ENCODE measurements at places on chromosomes 4 and X.

DNA sequence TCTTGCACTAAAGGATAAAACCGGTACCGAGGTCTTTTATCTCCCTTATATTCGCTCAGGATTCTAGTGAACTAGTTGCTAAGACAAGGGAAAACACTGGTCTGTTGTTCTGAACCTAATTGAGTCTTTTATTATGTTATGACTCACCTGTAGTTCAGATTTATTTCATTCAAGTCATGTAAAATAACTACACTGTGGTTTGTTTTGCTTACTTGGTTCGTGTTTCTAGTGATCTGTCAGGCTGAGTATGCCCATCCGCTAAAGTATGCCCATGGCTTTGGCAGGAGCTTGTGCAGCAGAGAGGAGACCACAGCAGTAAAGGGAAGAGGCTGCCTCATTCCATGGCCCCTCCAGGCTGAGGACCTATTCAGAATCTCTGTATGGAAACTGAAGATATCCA is 126.1 kb downstream of the AFF1 start:
- DNase-seq, result no peak

DNA sequence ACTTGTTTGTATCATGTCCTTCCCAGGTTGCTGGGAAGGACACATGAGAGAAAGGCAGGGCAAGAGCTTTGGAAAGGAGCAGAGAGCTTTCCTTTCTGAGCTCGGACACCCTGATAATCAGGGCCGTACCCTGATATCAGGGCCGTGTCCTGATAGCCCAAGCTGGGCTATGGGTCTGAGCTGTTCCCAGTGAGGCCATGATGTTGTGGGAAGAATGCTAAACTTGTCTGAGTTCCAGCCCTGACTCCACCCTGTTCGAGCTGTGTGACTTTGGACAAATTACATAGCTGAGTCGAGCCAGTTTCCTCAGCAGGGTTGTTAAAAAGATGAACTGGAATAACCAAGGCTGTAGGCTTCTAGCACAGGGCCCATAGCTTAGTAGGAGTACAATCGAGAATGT is 3.3 kb upstream of the CXCR3 start:
- DNase-seq, result no peak

GRCh38 chr4:79757600-79757999 is 315.4 kb downstream of the ANTXR2 start:
- no peak for DNase-seq

- DNase-seq, result no peak
Measured at GRCh38 chr4:173990869-173991210, 292.6 kb downstream of the FBXO8 start.

DNA sequence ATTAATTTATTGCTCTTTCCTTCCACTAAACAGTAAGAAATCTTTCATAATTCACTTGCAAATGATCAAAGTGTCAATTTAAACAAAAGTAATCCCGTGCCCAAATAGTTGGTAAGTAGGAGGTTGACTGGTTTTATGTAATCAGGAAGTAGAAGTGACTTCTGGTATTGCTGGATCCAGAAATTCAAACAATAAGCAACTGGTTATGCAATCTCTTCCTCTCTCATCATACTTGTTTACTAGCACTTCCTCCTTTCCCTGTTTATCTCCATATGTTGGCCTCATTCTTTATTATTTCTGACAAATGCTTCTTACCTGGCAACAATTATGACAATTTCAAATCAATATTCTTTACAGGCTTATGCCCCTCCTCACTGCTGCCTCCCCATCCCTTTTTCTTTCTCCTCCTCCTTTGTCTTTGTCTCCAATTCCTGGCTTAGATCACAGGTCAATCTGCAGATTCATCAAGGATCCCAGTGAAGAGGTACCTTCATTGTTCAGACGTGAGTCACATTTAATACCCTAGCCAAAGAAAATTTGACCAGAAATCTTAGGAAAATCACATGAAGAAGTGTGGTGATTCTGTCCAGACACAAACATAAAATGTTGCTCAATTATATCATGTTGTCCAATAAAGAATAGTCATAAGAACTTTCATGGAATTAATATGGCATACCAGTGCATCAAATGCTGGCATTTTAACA is 323.2 kb upstream of the PCDH7 start:
- DNase-seq, result no peak

- no peak for DNase-seq
Measured at GRCh38 chr4:139528377-139529005, 27.5 kb downstream of the SETD7 start.

- DNase-seq, result no peak
Measured at GRCh38 chr4:169160825-169161224, 109.9 kb downstream of the SH3RF1 start.

DNA sequence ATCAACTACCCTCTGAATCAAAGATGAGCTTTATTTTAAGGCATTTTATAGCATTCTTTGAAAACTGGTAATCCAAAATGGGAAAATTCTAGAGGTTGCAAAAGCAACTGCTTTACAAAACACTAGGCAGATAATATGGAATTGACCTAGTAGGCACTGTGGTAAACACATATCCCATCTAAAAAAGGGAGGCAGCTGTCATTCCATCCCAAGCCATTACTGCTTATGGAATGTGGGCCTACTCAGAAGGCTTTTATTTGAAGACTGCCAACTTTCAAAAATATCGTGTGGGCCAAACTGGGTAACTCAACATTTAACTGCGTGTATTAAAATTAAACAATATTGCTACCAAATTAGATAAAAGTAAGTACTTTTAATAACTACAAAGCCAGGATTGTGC is 19.3 kb downstream of the UBE2D3 start:
- DNase-seq, result no peak

DNA sequence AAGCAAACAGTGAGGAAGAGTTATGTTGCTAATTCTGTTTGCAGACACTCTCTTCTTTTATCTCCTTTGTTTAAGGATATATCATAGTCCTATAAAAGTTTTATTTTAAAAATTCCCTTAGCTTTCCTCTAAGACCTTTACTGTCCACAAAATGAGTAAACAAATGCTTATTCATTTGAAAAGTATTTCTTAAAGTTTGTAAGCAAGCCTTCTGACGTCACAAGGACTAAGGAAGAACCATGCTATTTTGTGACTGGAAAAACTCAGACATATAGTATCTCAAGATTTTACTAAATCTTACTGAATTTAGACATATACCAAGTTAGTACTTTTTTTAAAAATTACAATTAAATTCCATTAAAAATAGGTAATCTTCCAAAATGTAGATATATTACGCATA is 5.2 kb upstream of the RBMXL3 start:
- DNase-seq, result no peak

GRCh38 chr4:39754309-39754708 is 56.4 kb downstream of the UBE2K start:
- DNase-seq, result no peak

- no peak for DNase-seq
Measured at GRCh38 chr4:184288451-184289178, 70.9 kb upstream of the ENPP6 start.

GRCh38 chr4:3483471-3483921 is 20.4 kb downstream of the DOK7 start:
- DNase-seq, result no peak

DNA sequence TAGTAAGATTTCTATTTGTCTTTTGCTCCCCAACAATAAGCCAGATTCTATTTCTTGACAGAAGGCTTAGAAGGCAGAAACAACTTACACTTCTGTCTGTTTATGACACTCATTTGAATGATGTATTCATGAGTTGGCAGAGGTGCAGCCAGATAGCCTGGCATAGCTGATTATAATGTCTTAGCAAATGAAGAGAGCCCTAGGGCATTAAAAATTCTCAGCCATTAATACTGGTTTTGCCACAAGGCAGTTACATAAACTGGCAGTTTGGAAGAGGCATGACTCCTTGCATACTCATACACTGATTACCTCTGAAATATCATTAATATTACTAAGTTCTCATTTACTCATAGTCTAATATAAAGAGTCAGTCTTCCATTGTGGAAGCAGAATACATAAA is 728.5 kb upstream of the NDST4 start:
- no peak for DNase-seq

- DNase-seq, result no peak
Measured at GRCh38 chrX:48663241-48663640, 20.4 kb upstream of the WAS start.

DNA sequence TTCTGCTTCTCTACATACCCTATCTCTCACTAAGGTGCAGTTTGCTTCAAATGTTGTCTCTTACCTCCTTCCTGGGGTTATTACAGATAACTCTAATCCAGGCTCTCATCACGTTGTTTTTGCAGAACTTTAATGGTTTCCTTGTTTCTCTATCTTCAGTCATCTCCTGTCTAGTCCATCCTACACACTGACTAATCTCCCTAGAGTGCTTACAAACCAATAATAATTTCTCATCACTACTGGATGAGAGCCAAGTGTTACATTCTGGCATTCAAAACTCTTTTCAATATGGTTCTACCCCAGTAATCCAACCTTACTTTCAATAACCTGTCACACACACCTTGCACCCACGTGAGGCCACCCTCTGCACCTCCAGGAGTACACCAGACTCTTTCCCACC is 86.1 kb downstream of the SYNPO2 start:
- DNase-seq, result no peak

GRCh38 chr4:141356963-141357335 is 136.3 kb downstream of the ZNF330 start:
- DNase-seq, result no peak

GRCh38 chrX:153649915-153650782 is 3.1 kb downstream of the DUSP9 start:
- DNase-seq, result no peak

DNA sequence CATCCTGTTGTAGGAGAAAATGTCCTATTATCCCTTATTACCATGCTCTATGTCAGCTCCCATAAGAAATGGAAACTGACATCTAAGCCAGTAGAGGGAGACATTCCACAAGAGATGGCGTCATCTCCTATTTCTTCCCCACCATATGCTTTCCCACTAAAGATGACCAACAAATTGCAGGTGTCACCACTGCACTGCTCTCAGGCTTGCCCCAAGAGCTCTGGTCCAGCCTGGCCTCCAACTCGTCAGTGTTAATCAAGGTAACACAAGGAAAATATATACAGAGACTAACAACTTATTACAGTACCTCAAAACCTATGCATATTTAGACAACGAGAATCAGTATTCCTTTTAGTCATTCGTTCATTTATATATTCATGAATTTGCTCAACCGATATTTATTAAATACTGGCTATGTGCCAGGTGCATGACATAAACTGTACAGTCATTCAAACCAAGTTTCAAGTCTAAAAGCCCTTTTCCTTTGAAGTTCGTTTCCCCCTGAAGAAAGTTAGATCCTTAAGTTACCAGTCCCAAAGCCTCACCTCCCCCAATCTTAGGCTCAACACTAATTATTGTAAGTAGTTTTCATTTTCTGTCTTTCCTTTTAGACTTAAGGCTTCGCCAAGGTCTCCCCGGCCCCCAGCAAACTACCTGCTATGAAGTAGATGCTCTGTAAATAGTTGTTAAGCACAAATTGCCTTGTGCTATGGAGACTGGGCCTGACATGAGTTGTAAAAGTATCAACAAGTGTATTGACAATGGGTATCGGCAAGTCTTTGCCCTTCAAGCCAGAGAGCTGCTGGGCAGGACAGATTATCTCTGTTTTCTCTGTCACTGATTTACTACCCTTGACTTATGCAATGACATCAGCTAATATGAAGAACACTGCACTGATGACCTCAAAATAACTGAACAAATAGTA is 3.1 kb upstream of the FGB start:
- peak; percentile 7 for DNase-seq

DNA sequence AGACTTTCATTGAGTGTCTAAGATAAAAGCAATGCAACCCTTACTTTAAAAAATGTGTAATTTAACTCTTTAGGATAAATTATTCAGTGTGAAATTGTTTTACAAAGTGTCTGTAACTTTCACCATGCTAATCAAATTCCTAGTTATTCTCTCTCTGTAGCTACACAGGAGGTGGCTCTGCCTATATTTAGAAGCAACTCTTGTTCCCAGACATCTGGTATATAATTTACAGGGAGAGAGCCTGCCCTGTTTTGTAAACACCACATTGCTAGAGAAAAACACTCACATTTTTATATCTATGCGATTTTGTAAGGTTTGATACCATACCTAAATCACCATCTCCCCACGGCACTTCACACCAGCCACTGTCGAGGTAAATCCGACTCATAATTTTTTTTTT is 35.5 kb upstream of the SPATA4 start:
- no peak for DNase-seq

GRCh38 chr4:133476063-133476462 is 327.0 kb downstream of the PCDH10 start:
- no peak for DNase-seq

GRCh38 chrX:130793975-130794374 is 109.0 kb downstream of the ENOX2 start:
- no peak for DNase-seq

DNA sequence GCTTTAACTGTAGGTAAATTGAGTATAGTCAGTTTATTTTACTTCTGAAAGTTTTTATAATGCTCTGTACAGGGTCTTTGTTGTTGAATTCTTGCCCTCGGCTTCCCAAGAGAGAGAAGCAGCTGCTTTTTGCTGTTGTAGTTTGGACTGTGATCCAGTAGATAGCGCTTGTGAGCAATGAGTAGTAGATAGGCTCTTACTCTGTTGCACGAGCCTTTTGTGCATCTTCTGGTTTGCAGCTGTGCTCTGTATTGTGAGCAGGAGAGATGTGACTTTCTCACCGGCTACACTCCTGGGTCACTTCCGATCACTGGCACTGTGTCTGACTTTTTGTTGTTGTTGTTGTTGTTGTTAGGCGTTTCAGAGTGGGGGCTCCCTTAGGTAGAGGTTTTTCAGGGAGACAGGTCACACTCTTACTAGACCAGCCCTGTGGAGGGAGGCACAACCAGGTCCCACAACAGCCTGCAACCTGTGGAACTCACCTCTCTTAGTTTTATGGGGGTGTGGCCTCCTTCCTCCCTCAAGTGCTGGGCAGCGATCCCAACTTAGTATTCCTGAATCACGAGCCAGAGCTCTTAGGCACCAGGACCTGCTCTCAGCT is 822.1 kb upstream of the GALNTL6 start:
- no peak for DNase-seq

Data from HuH-7.5 (cell line).